Endothelial cell (in vitro differentiated cells): ENCODE measurements at places on chromosomes 2 and 18. TPM values are rescaled to one million over a fixed set of nuclear protein-coding genes. Genes with fewer than 3 reads are reported as not detected.

GRCh38 chr2:31236433-31237205 is 2.7 kb downstream of the EHD3 start:
- H3K27ac ChIP-seq, result peak overlapping the region; percentile 81
- peaks cover 6% of the 10 kb centered on the region for H3K27me3 ChIP-seq
- no peak overlapping the region for H3K4me3 ChIP-seq
- H3K36me3 ChIP-seq, result no peaks in the 10 kb centered on the region
- no peaks in the 10 kb centered on the region for H3K4me1 ChIP-seq
- no peak for DNase-seq

HAAO gene
- 6.0 TPM for total RNA-seq

- H3K4me1 ChIP-seq, result peaks cover 41% of the 10 kb centered on the region
- H3K4me3 ChIP-seq, result no peak overlapping the region
- H3K27ac ChIP-seq, result peak overlapping the region; percentile 57
- peaks cover 21% of the 10 kb centered on the region for H3K27me3 ChIP-seq
- peak; percentile 91 for DNase-seq
Observed at GRCh38 chr2:25276569-25277465, 64.9 kb downstream of the DNMT3A start.

DNA sequence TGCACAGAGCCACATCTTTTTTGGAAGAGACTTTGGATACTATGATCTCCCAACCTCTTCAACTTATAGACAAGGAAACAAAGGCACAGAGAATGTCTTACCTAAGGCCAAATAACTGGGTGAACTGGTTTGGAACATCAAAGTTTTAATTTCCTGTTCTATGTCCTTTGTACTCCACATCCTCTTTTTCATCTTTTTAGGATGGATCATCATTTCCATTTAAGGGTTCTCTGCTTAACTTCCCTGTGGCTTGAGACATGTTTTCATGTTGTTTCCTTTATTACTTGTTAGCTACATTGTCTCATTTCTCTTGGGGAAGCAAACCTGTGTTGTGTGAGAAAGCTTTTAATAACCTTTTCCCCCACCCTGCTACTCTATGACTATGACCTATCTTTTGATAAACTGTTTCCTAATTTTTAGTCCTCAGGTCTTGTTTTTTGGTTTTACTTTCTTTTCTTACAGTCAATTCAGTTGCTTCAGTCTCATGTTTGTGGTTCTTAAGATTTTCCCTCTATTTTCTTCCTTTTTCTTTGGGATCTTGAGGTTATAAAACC is 22.5 kb upstream of the RMND5A start:
- no peak for DNase-seq
- peaks cover 2% of the 10 kb centered on the region for H3K27me3 ChIP-seq
- peaks cover 10% of the 10 kb centered on the region for H3K36me3 ChIP-seq
- H3K4me3 ChIP-seq, result peak overlapping the region; percentile 7
- H3K27ac ChIP-seq, result no peak overlapping the region

GEN1 gene
- 12.3 TPM for total RNA-seq

DNA sequence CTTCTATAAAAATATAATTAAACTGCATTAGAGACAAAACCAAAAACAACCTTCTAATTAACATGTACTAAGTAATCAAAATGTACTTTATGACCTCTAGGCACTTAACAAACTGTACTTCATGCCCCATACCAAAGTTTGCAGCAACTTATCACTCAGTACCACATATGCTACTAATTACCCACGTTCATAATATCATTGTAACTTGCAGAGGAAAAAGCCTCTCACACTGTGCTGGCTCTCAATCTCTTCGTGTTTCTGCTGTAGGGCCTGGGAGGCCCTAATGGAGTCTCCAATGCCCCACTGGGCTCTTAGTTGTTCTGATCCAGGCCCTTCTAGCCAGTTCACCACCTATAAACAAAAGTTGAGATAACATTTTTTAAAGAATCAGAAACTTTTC is 82.1 kb upstream of the CCDC141 start:
- H3K36me3 ChIP-seq, result no peaks in the 10 kb centered on the region
- no peaks in the 10 kb centered on the region for H3K4me1 ChIP-seq
- H3K27me3 ChIP-seq, result no peaks in the 10 kb centered on the region
- DNase-seq, result no peak
- H3K27ac ChIP-seq, result no peak overlapping the region
- H3K4me3 ChIP-seq, result no peak overlapping the region

DNA sequence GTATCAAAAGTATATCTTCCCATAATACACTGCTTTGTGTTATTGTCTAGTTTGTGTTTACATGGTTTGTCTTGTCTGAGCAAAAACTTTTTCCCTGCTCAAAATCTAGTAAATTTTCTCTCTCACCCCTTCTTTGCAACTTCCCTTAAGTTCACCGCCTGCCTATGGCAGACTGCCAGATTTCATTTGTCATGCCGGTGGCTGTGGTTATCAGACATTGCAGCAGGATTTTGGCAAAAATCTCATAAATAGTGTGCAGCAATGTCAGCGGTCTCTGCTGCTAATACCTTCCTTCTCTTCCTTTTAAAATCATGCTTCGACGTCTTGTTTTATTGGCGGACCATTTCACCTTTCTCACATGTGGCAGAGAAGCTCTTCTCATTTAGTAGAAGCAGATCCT is 45.6 kb upstream of the TMEM178A start:
- H3K4me3 ChIP-seq, result no peak overlapping the region
- peaks cover 5% of the 10 kb centered on the region for H3K27me3 ChIP-seq
- H3K27ac ChIP-seq, result no peak overlapping the region
- H3K4me1 ChIP-seq, result no peaks in the 10 kb centered on the region
